ENCODE measurements at places on chromosomes 16 and 17. TPM values are rescaled to one million over a fixed set of nuclear protein-coding genes. Genes with fewer than 3 reads are reported as not detected.

DNA sequence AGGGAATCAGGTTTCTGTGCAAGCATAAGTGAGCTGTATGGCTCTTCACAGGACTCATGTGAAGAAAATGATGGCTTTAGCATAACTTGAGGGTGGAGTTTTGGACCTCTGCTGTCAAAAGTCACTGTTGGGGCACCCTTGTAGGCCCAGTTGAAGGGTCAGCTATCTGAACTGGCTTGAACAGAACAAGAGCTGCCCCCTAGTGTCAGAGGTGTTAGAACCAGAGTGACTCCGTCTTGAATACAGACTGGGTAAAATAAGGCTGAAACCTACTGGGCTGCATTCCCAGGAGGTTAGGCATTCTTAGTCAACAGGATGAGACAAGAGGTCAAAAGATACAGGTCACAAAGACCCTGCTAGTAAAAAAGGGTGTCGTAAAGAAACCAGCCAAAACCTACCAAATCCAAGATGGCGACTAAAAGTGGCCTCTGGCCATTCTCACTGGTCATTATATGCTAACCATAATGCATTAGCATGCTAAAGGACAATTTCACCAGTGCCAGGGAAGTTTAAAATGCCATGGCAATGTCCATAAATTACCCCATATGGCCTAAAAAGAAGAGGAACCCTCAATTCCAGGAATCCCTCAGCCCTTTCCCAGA, 484.0 kb upstream of the ERCC4 start:
- no peak for DNase-seq

DNA sequence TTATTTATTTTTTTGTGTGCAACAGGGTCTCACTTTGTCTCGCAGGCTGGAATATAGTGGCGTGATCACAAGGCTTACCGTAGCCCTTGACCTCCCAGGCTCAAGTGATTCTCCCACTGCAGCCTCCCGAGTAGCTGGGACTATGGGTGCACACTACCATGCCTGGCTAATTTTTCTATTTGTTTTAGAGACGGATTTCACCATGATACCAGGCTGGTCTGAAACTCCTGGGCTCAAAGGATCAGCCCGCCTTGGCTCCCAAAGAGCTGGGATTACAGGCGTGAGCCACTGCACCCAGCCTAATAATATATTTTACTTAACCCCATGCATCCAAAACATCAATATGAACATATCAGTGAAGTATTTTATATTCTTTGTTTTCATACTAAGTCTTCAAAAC, 2.0 kb downstream of the CCDC200 start:
- DNase-seq, result no peak

MT2A gene
- 211 TPM for total RNA-seq

- DNase-seq, result no peak
Observed at GRCh38 chr16:55468352-55468990, 10.5 kb upstream of the MMP2 start.

GRCh38 chr16:15492091-15492740, 57.8 kb downstream of the BMERB1 start:
- no peak for DNase-seq

- peak; percentile 20 for DNase-seq
Observed at GRCh38 chr17:81517339-81518112, 4.9 kb upstream of the ACTG1 start.

Measured in body of pancreas (tissue), 4 donors.